Placental pericyte (primary cell): ENCODE measurements at places on chromosomes 16 and 17. TPM values are rescaled to one million over a fixed set of nuclear protein-coding genes. Genes with fewer than 3 reads are reported as not detected.

The SLC5A10 gene
- total RNA-seq: not detected in 2 replicates

The MT3 gene
- total RNA-seq: not detected in 2 replicates

The CHRNE gene
- total RNA-seq: 0.14 and 0.44 TPM in 2 replicates

The DRC3 gene
- 0.66 and 0.86 TPM in 2 replicates for total RNA-seq

The LITAFD gene
- not detected in 2 replicates for total RNA-seq

The TBC1D3G gene
- total RNA-seq: not detected in 2 replicates
